Fibroblast of lung (primary cell): ENCODE measurements at places on chromosomes 13 and 19.

DNA sequence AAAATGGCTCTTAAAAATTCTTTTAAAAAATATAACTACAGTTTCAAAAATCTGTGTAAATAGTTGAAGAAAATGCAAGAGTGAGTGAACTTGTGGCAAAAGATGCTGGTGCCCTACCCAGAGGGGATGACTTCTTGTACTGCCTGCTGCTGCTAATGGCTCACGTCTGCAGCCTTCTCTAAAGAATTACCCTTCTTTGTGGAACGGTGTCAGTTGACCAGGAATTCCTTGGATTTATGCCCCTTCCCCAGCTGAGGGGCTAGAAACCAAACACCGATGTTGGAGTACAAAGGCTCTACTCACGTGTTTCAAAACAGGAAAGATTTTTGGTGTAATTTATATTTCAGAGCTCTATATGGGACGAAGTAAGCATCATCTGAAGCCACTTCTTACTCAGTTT is 1582.8 kb downstream of the OLFM4 start:
- DNase-seq = no peak

DNA sequence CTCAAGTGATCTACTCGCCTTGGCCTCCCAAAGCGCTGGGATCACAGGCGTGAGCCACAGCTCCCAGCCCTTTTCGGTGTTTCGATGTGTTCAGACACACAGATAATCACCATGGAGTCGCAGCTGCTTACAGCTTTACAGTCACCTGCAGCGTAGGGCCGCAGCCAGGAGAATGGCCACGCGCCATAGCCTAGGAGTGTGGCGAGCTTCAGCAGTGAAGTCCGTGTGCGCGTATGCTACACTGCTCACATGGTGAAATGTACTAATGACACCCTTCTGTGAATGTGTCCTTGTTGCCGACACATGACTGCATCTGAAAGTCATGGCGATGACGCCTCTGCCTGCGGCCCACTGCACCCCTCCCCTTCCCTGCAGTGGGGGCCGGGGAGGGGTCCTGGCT is 23.6 kb downstream of the AP3D1 start:
- DNase-seq = no peak

GRCh38 chr13:55528434-55528833 is 1612.3 kb upstream of the PRR20A start:
- no peak for DNase-seq

DNA sequence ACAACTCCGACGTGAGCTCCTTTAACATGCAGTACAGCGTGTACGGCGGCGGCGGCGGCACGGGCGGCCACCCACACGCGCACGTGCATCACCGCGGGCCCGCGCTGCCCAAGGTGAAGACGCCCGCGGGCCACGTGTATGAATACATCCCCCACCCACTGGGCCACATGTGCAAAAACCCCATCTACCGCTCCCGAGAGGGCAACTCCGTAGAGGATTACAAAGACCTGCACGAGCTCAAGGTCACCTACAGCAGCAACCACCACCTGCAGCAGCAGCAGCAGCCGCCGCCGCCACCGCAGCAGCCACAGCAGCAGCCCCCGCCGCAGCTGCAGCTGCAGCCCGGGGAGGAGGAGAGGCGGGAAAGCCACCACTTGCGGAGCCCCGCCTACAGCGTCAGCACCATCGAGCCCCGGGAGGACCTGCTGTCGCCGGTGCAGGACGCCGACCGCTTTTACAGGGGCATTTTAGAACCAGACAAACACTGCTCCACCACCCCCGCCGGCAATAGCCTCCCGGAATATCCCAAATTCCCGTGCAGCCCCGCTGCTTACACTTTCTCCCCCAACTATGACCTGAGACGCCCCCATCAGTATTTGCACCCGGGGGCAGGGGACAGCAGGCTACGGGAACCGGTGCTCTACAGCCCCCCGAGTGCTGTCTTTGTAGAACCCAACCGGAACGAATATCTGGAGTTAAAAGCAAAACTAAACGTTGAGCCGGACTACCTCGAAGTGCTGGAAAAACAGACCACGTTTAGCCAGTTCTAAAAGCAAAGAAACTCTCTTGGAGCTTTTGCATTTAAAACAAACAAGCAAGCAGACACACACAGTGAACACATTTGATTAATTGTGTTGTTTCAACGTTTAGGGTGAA is 6.6 kb downstream of the SLITRK5 start:
- no peak for DNase-seq
